CD4-positive, alpha-beta T cell treated with Interleukin-6 at 100 ng/mL for 8 hours (primary cell): ENCODE measurements at places on chromosomes 16 and 17.

DNA sequence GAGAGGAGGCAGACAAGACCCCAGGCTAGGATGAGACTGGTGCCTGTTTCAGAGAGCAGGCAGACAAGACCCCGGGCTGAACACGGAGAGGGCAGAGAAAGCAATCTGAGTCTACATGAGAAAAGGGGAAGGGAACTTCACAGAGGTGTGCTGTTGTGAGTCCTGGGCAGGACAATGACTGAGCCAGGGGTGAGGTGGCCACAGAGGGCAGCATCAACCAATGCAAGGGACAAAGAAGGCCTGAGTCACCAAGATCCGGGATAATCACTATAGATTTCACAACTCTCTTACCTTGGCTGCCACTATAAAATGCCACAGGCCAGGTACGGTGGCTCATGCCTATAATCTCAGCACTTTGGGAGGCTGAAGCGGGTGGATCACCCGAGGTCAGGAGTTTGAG lies 89.0 kb downstream of the SLC39A11 start:
- DNase-seq: no peak

GRCh38 chr16:47861999-47862398 lies 293.8 kb downstream of the ABCC12 start:
- no peak for DNase-seq

- no peak for DNase-seq
Observed at GRCh38 chr17:66712453-66712852, 122.5 kb upstream of the CACNG5 start.

DNA sequence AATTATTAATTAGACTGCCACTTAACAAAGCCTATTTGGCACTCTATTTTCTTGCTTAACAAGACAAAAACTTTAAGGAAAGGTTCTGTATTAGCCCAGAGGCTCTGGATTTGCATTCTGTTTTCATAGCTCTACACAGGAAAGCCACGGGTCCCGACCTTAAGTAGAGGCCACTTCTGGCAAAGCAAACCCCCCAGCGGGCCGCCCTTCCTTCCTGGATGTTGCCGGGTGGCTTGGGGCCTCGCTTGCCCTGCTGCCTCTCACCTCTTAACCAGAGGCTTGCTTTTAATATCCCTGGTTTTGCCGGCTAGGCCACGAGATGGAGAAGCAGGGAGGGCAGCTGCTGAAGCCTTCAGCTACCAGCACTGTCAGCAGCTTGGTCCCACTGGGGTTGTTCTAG lies 4.4 kb downstream of the RTN4RL1 start:
- DNase-seq: no peak

DNA sequence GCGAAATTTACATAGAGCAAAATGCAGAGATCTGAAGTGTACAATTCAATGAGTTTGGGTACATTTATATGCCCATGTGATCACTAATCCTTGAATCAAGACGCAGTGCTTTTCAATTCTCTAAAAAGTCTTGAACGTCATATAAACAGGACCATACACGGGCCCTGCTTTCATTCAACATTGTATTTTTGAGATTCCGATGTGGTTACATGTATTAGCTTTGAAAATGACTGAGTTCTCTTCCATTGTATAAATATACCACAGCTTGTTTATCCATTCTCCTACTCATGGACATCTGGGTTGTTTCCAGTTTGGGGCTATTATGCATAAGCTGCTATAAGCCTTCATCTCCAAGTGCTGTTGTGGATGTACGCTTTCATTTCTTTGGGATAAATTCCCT lies 45.5 kb downstream of the ZCCHC14 start:
- DNase-seq: no peak

DNA sequence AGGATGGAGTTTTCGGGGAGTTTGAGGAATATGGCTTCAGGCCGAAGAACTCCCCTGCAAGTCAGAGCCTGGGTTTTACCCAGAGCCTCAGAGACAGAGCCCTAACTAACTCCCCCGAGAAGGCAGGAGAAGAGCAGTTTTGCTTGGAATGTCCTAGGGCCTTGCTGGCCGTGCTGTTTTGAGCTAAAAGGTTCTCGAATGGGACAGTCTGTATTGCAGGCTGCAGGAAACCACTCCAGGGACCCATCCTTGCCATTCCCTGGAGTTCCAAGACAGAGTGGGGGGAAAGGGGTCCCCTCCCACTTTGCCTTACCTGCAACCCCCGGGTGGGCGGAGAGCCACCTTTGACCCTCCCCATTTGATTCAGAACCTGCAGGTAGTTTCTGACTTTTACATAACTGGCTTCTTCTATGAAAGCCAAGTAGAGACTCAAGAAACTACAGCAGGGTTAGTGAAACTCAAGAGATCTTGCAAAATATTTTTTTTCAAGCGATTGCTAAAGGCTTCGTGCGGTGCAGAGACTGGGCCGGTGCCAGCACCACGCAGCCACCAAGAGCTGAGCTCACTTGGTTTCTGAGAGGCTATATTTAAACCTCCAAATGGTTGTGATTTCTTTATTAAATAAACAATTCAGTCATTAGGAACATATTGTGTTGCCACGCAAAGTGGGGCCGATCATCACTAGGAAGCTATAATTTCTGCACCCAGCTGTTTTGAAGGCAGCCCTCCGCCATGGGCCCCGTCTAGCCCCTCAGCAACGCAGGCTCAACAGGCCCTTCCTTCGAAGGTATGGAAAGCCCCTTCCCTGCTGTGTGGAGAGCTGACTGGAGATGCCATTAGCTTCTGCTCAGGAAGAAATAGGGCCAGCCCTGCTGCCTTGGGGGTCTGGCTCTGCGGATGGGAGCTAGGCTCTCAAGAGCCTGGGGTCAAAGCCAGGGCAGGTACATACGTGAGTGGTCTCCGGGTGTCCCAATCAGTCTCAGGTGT lies 223.0 kb downstream of the NTN1 start:
- no peak for DNase-seq

DNA sequence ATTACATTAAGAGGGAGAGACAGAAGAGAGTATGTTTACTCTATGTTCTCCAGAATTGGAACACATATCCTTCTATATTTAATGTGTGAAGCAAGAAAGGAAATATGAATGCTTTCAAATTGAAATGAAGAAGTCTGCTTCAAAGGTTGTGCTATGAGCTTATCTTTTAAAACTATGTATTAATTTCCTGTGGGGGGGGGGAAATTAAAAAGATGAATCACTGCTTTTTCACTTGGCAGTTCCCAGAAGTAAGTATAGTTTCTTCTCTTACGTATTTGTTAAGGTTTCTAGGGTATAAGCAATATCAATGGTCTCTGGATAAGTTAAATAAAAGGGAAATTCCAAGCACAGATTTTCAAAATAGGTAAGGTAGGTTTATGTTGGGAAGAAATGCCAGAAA lies 7.0 kb downstream of the TERF2 start:
- no peak for DNase-seq

GRCh38 chr17:31787857-31788570 lies 71.0 kb downstream of the COPRS start:
- no peak for DNase-seq

DNA sequence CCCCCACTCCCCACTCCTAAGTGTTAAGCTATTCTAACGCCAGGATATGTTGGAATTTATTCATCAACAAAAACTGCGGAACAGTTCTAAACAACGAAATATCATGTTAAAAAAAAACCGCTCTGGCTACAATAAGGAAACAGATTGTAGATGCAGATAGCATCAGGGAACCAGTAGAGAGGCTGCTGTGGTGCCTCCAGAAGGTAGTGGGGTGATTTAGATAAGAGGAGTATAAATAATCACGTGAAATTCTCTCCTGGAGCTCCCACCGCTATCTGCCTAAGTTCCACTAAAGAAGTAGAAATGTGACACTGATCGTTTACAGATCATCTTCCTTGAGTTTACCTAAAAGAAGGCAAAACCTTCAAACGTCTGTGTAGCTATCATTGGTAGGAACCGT lies 8.0 kb downstream of the AHSP start:
- no peak for DNase-seq

DNA sequence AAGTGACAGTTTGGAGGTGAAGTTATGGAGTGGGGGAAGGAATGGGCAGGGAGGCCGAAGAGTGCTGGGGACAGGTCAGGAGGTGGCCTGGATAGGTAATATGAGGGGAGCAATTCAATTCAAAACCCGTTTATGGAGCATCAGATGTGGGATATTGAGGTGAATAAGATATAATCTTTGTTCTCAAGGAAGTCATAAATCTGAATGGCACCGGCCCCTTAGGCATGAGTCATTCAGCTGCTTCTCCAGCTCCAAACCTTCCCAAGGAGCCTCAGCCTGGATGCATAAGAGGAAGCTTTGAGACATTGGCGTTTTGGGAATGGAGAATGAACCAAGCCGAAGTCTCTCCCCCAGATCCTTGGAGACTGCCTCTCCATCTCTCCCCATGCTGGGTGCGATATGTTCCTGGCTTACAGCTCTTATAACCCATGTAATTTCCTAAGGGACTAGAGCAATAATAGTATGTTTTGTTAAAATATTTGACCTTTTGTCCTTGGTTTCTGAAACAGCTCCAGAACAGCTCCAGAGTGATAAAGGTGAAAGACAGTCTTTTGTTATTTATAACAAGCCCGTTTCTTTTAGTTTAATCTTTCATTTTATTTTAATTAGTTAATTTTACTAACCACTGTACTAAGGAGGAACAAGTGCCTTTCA lies 1.7 kb downstream of the TUBG2 start:
- no peak for DNase-seq

- no peak for DNase-seq
Observed at GRCh38 chr17:19376811-19377210, 1.5 kb upstream of the MAPK7 start.

GRCh38 chr16:11686713-11687380 lies 18.6 kb downstream of the SNN start:
- no peak for DNase-seq

GRCh38 chr16:22353191-22353919 lies 21.1 kb downstream of the CDR2 start:
- peak; percentile 37 for DNase-seq

GRCh38 chr16:57283214-57283958 lies 1.1 kb downstream of the PLLP start:
- DNase-seq: no peak

- no peak for DNase-seq
Observed at GRCh38 chr16:72875291-72876031, 172.5 kb downstream of the ZFHX3 start.

DNA sequence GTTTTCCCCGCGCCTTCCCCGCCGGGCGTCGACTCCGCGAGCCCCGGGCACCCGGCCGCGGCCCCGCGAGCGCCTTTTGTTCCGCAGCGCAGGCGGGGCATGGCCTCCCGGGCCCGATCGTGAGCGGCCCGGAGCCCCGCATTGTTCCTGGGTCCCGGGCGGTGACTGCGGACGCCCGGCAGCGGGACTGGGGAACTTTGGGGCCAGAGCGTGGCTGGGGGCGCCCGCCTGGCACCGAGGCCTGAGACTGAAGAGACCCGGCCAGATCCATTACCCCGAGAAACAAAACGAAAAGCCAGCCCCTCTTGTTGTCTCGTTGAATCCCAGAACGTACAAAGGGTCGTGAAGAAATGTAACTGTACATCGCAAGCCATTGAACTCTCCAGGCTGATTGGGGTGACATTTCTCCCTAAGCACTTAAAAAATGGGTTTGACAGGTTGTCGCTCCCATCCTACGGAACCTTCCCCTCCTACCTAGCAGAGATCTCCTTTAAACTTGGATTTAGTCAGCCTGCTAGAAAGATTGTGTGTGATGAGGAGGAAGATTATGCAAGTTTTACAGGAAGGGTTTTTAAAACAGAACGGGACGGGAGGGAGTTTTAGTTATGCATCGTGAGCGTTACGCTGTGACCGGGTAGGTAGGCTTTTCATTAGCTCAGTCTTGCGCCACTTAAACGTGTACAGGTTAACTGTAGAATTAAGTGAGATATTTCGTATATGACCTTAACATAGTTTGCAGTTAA lies 825 bp downstream of the METTL9 start:
- peak; percentile 22 for DNase-seq

DNA sequence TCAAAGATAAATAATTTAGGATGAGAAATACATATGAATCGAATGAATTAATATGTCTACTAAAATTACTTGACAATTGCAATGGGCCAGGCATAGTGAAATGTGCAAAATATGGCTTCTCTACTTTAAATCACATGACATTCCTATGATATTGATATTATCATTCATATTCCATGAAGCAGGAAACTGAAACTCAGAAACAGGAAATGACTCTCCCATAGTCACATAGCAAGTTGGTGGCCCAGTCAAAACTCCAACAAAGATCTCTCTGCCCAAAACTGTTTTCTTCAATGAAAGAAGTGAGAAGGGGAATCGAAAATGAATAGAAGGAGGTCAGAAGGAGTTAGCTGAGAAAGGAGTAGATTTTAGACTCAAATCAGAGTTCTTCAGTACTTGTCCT lies 272.2 kb downstream of the CDH8 start:
- DNase-seq: no peak

- DNase-seq: no peak
Observed at GRCh38 chr17:66526827-66527226, 224.4 kb downstream of the PRKCA start.

- no peak for DNase-seq
Observed at GRCh38 chr16:12815361-12815760, 11.7 kb upstream of the CPPED1 start.

- no peak for DNase-seq
Observed at GRCh38 chr17:75521951-75522727, 3.4 kb upstream of the LLGL2 start.

GRCh38 chr17:64343833-64344637 lies 46.6 kb downstream of the PECAM1 start:
- peak; percentile 20 for DNase-seq

- DNase-seq: no peak
Observed at GRCh38 chr17:7710301-7710700, 5.3 kb downstream of the EFNB3 start.

GRCh38 chr17:11242411-11242810 lies 1.4 kb downstream of the SHISA6 start:
- no peak for DNase-seq

DNA sequence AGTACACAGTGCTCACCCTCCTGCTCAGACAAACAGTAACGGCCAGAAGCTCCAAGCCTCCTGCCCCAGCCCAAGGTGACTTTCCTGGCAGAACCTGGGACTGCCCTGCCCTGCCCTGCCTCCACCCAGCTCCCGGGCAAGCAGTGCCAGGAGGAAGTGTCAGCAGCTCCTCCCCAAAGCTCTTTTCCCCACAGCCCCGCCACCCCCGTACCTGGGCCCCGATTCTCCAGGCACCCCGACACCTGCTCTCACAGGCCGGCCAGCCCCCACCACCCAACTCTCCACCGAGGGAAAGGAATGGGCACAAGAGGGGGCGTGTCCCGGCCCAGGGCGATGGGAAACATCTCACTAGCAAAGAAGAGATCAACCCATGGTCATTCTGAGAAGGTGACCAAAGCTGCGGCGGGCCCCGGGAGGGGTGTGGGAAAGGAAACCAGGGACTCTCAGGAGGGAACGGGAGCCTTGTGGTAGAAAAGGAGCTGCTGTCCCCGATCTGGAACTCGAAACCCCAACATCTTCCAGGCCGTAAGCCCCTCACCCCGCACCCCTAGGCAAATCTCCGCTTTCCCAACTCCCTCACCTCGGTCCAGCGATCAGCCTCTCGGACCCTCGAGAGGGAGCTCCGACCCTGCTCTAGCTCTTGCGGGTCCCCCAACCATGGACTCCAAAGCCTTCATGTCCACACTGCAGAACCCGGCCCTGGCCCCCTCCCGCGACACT lies 1.2 kb downstream of the BCAR1 start:
- DNase-seq: no peak

GRCh38 chr17:74994440-74994839 lies 7.0 kb downstream of the CDR2L start:
- no peak for DNase-seq

GRCh38 chr16:48383877-48384519 lies 1.2 kb downstream of the SIAH1 start:
- DNase-seq: no peak
